ENCODE measurements at places on chromosomes 7 and 10.
A peak's percentile ranks its signal among the peaks of the same experiment; 100 is the strongest.

DNA sequence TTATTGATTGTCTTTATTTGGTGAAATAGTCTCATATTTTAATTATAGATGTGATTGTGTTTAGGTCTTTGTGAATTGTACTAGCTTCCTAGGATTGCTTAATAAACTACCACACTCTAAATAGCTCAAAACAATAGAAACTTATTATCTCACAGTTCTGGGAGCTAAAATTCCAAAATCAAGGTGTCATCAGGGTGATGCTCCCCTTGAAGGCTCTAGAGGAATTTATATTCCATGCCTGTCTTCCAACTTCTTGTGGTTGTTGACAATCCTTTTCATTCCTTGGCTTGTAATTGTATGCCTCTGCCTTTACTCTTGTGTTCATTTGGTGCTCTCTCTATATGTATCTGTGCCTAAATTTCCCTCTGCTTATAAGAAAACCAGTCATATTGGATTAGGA, 155.3 kb upstream of the AKR1E2 start:
- H3K4me1 ChIP-seq: peaks cover 39% of the 10 kb centered on the region
- H3K36me3 ChIP-seq: peaks cover 10% of the 10 kb centered on the region
- no peak overlapping the region for H3K4me3 ChIP-seq
- peak overlapping the region; percentile 98 for H3K27ac ChIP-seq
- no peak for DNase-seq

- DNase-seq: no peak
- H3K27me3 ChIP-seq: no peaks in the 10 kb centered on the region
- no peaks in the 10 kb centered on the region for H3K4me1 ChIP-seq
- H3K27ac ChIP-seq: no peak overlapping the region
- no peak overlapping the region for H3K4me3 ChIP-seq
Observed at GRCh38 chr7:88322151-88322550, 15.5 kb upstream of the STEAP4 start.

DNA sequence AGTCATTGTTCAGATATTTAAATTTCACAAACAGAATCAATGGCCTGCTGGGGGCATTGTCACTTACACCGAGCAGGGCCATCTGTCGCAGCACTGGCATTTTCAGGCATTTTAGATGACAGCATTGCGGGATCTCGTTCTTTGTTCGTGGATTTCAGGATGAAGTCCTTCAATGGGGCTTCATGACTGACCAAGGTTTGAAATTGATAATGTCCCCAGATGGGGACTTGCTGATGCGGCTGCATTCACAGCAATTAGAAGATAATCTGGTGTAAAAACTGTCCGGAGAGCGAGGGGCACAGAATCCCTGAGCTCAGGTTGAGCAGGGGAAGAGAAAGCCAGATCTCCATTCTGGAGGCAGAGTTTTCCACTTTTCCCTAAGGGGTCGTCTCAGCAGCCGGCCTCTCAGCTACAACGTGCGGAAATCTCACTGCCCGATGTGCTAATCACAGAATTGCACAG, 1.9 kb upstream of the C7orf33 start:
- no peaks in the 10 kb centered on the region for H3K4me1 ChIP-seq
- no peak overlapping the region for H3K4me3 ChIP-seq
- H3K36me3 ChIP-seq: no peaks in the 10 kb centered on the region
- no peaks in the 10 kb centered on the region for H3K27me3 ChIP-seq
- no peak overlapping the region for H3K27ac ChIP-seq
- no peak for DNase-seq

- H3K4me3 ChIP-seq: peak overlapping the region; percentile 66
- no peak for DNase-seq
- peaks cover 18% of the 10 kb centered on the region for H3K36me3 ChIP-seq
- no peaks in the 10 kb centered on the region for H3K27me3 ChIP-seq
Observed at GRCh38 chr10:17644485-17644943, 563 bp downstream of the STAM start.

DNA sequence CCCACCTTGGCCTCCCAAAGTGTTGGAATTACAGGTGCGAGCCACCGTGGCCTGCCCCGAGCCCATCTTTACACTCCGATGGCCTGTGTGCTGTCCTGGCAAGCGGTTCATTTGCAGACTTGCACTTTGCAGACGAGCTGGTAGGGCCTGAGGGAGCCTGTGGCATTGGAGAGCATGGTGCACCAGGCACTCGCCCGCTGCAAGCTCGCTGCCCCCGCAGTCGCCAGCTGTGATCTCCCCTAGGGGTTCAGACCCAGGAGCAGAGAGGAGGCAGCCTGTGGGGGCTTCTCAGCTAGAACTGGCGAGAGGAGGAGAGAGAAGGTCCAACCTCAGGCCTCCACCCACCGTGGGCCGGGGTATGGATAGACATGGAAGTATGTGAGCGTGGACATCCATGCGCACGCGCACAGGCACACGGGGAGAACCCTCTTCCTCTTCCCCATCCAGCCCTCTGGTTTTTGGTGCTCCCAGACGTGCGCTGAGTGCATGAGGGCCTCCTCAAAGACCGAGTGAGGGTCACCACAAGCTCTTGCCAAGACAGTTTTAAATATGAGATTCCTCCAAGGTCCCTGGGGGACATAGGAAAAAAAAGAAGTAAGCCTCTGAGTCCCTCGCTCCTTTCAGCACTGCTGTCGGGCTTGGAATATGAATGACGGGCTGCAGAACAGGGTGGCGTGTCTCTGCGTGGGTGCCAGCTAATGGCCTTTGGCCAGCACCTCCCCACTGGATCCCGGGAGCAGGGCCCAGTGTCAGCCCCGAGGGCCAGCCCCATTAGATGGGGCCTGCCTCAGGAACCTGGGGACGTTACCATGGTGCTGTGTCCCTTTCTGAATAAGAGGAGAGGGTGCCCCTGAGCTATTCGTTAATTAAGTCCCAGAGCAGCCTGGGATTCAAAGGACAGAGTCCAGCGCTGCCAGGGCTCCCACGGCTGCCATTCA, 15.1 kb upstream of the TTYH3 start:
- no peaks in the 10 kb centered on the region for H3K36me3 ChIP-seq
- H3K27ac ChIP-seq: no peak overlapping the region
- no peaks in the 10 kb centered on the region for H3K4me1 ChIP-seq
- DNase-seq: no peak

- H3K4me3 ChIP-seq: no peak overlapping the region
- H3K27ac ChIP-seq: no peak overlapping the region
- no peak for DNase-seq
- H3K27me3 ChIP-seq: no peaks in the 10 kb centered on the region
- no peaks in the 10 kb centered on the region for H3K4me1 ChIP-seq
- no peaks in the 10 kb centered on the region for H3K36me3 ChIP-seq
Observed at GRCh38 chr7:30738026-30738915, 13.7 kb upstream of the INMT start.

DNA sequence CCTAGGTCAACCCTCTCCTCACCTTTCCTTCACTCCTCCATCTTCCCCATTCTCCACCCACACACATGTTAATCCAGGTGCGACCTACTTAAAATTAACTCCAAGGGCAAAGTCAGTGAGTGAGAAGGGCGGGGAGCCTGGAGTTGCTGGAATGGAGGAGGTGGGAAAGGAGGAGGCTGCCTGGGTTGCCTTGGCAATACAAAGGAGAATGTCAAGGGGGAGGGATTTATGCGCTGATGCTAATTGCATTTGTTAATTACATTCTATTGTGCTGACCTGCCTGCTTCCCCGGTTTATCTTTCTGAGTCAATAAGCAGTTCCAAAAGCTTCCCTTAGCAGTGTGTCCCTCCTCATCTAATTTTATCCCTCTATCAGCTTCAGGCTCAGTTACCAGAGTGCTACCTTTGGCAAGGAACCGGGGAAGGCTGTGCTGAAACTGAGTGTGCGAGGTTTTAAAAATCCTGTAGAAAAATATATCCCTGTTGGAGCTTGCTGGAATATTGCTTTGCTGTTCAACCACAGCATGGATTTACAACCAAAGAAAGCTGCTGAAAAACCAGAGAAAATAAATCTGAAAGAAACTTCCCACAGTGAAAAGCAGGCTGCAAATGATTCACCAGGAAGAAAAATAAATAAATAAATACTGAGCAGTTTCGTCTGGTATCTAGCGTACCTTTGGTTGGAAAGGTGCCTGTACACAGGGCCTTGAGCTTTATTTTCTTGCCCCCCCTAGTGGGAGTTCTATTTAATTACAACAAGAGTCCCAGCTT, 113.2 kb upstream of the DGKB start:
- peak overlapping the region; percentile 58 for H3K27ac ChIP-seq
- H3K4me3 ChIP-seq: no peak overlapping the region
- no peaks in the 10 kb centered on the region for H3K36me3 ChIP-seq
- peaks cover 10% of the 10 kb centered on the region for H3K4me1 ChIP-seq
- no peaks in the 10 kb centered on the region for H3K27me3 ChIP-seq

DNA sequence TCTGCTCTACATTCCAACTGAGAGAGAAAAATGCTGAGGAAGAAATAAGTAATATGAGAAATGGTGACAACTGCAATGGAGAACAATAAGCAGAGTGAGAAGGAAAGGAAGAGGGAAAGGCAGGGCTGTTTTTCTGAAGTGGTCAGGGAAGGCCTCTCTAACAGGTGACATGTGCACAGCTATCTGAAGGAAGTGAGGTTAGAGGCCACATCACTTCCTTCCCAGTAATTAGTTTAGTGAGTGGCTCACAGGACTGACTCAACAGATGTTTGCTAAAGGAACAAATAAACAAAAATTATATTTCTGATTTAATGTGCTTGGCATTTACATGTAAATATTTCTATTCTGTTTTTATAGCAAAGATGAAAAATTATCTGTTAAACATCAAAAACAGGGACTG, 77.9 kb downstream of the ARHGAP21 start:
- H3K27ac ChIP-seq: no peak overlapping the region
- peaks cover 10% of the 10 kb centered on the region for H3K4me1 ChIP-seq
- H3K27me3 ChIP-seq: no peaks in the 10 kb centered on the region
- H3K36me3 ChIP-seq: peaks cover 4% of the 10 kb centered on the region

DNA sequence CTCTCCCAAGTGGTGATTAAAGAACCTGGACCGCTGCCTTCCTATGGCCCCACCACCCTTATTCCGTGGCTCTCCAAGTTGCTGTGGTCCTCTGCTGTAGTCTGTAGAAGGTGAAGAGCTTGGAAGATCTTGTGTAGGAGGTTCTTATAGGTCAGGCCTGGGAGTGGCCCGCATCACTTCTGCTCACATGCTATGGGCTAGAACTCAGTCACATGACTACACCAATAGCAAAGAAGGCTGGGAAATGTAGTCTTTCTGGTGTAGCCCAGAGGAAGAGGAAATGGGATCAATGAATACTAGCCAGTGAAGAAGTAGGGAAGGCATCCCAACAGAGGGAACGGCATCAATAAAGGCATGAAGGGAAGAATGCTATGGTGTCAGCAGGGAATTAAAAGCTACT, 41.3 kb upstream of the AOAH start:
- H3K36me3 ChIP-seq: no peaks in the 10 kb centered on the region
- no peak for DNase-seq
- H3K4me1 ChIP-seq: no peaks in the 10 kb centered on the region
- no peaks in the 10 kb centered on the region for H3K27me3 ChIP-seq
- no peak overlapping the region for H3K4me3 ChIP-seq

DNA sequence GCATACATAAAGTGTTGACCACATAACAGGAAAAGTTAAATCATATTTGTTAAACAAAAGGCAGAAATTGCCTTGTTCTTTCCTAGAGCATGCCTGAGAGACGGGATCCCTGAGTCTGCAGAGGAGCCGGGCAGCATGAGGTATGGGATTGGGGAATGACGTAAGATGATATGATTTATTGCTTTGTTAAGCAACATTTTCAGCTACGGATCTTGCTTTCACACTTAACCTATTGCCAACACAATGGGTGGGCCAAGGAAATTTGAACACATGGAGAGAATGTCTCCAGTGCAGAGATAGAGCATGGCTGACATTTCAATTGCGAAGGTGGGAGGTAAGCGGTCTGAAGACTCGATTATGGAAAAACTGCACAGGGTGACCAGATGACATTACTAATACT, 76.7 kb downstream of the EMX2 start:
- DNase-seq: no peak
- no peaks in the 10 kb centered on the region for H3K4me1 ChIP-seq
- no peaks in the 10 kb centered on the region for H3K36me3 ChIP-seq
- H3K27ac ChIP-seq: no peak overlapping the region

DNA sequence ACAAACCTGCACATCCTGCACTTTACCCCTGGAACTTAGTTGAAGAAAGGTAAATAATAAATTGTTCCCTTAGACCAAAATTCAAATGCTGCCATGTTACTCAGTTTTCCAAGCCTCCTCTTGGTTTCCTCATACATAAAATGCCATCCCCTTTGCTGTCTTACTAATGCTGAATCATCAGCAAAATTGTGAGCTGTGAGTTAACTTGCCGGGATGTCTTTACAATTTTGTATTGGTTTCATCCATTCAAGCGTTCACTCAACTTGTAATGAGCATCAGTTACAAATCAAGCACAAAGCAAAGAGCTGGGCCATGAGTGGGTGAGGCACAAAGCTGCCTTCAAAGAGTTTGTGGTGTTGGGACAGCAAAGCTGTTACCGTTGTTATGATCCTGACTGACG, 395.8 kb upstream of the ZMIZ1 start:
- no peak overlapping the region for H3K27ac ChIP-seq
- no peak overlapping the region for H3K4me3 ChIP-seq
- no peaks in the 10 kb centered on the region for H3K36me3 ChIP-seq
- H3K4me1 ChIP-seq: no peaks in the 10 kb centered on the region
- H3K27me3 ChIP-seq: peaks cover 9% of the 10 kb centered on the region

DNA sequence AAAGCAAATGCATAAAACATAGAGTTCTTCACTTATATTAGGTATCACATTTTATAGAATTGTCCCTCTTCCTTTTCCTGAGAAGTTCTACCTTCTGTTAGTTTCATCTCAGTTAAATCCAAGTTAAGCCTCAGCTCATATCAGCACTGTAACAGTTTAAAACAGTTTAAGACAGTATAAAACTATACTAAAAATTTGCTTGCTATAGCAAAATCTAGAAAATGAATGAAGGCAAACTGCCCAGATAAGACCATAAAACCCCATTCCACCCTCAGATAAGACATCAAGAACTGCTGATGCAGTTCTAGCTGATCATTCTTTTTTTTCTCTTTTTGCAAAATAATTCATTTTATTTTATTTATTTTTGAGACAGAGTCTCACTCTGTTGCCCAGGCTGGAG, 177.2 kb downstream of the RNF133 start:
- H3K4me1 ChIP-seq: no peaks in the 10 kb centered on the region
- H3K4me3 ChIP-seq: no peak overlapping the region
- H3K27ac ChIP-seq: no peak overlapping the region
- H3K27me3 ChIP-seq: no peaks in the 10 kb centered on the region

GRCh38 chr10:74752371-74753040, 73.9 kb upstream of the KAT6B start:
- H3K27ac ChIP-seq: no peak overlapping the region
- no peak overlapping the region for H3K4me3 ChIP-seq
- no peak for DNase-seq
- no peaks in the 10 kb centered on the region for H3K27me3 ChIP-seq
- H3K36me3 ChIP-seq: no peaks in the 10 kb centered on the region

All from RWPE2 (cell line).